CMK (cell line): ENCODE measurements at places on chromosomes 1 and 21.

DNA sequence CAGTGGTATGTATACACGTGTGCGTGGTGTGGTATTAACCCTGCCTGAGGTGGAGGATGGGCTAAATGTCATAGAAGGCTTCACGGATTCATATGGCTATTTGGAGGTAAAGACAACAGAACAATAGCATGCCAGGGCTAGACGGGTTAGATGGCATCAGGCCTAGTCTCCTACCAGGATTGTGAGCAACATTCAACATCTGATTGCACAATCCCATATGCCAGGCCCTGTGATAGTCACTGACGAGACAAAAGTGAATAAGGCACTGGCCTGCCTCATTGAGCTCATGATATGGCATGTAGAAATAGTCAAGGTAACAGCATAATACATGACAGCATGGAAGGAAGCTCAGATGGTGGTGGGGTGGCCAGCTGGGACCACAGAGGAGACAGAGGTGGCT lies 167.1 kb upstream of the BEND5 start:
- no peak for DNase-seq

DNA sequence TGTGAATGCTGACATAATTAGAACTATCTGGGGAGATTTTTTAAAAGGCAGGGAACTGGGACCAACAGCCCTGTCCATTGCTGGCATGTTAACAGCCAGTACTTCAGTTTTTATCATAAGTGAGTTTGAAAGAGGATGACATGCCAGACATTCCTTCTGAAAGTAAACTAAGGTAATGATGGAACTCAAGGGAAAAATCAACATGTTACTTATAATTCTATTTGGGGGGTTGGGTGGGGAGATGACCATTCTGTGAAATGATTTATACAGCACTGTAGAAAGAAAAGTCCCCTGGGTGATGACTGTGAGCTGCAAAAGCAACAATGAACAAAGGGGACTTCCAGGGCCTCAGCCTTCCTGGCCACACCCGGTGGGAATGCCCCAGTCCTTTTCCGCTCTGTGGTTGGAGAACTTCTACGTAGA lies 5.4 kb upstream of the LAMC2 start:
- DNase-seq, result no peak

DNA sequence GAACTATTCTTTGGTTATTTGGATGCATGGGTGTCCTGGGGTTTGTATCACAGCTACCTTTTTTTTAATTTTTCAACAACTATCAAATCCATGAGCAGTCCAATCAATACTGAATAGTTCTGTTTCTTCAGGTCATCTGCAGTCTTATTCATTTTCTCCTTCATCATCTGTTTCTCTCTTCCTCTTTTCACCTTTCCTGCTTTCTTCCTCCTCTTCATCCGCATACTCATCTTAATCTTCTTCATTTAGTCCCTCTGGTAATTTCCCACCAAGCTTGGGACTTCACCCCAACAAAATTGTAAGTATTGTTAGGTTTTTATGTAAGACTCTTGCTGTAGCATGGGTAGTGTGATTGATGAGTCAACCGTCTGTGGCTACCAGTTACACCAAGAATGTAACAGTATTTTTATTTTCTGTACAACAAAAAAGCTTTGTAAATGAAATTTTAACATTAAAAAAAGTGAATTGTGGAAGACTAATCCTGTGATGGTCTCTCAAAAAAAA lies 184.1 kb upstream of the RNPC3 start:
- DNase-seq, result no peak

- DNase-seq, result no peak
Observed at GRCh38 chr1:112729909-112730308, 14.8 kb upstream of the PPM1J start.

- DNase-seq, result no peak
Observed at GRCh38 chr1:227734546-227734855, 601 bp downstream of the JMJD4 start.

- no peak for DNase-seq
Observed at GRCh38 chr1:4699376-4700301, 45.2 kb downstream of the AJAP1 start.

GRCh38 chr1:201982082-201982622 lies 296 bp upstream of the RNPEP start:
- no peak for DNase-seq

- no peak for DNase-seq
Observed at GRCh38 chr1:109056064-109056463, 14.2 kb upstream of the WDR47 start.

DNA sequence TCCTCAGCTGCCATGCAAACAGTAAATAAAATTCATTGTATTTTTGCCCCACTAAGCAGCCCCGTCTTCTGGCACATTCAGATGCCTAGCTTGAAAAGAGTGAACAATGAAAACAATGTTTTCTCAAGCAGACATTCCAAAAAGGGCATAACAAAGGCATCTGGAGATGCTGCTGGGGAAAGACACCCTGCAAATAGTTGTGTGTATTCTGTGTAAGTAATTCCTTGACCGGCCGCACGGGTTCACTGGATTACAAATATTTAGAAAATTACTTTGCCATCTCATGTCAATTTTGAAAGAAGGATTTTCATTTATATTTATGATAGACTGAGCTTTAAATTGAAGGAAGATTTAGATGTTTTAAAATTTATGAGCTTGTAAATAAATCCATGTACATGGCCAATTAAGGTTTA lies 142.2 kb downstream of the SLC45A1 start:
- DNase-seq, result no peak

- no peak for DNase-seq
Observed at GRCh38 chr1:22731924-22732720, 21.5 kb downstream of the EPHB2 start.

- DNase-seq, result no peak
Observed at GRCh38 chr21:34187935-34188334, 114.6 kb downstream of the MRPS6 start.

- no peak for DNase-seq
Observed at GRCh38 chr21:17388226-17388625, 124.6 kb upstream of the CXADR start.

DNA sequence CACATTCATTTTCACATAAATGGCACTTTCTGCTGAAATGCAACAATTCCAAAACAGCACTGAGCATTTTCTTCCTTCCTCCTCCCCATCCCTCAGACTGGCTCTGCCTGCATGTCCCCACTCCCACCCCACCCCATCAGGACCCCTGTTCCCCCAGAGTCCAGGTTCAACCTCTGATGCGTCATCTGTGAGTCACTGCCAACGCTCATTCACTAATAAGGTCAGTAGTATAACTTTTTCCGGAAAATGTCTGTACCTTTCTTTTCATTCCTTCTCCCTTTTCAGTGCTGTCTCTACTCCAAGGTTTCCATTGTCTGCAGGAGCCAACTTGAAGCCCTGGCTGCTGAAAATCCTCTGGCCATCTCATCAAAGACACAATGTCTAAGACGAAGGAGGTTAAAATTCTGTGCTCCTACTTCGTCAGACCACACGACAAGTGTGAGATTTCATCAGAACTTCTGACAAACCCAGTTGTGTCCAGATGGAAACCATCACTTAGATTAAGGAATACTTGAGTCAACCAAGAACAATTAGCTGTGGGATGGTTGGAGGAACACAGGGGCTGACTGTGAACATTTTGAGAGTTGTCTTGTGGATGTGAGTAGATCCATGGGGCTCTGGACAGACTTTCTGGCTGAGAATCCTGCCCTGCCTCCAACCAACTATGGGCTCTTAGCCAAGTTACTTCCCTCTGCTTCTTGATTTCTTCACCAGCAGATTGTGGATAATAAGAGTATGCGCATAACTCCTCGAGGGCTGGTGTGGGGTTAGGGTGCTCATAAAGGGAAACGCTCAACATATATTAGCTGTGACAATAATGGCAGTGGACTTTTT lies 35.6 kb upstream of the UTS2 start:
- no peak for DNase-seq

DNA sequence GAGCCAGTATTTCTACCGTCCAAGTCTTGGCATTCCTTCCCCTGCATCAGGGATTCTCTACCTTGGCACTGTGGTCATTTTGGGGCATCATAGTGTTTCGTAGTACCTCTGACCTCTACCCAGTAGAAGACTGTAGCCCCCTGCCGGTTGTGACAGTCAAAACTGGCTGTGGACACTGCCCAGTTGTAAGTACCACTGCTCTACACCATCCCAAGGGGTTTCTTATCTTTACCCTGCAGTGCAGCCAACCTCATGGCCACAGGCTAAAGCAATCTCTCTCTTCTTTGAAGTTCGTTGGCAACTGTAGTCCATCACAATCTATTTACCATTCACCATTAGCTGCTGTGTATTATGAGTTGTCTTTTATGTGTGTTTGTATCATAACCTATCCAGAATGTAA lies 29.3 kb upstream of the ERO1B start:
- peak; percentile 35 for DNase-seq

DNA sequence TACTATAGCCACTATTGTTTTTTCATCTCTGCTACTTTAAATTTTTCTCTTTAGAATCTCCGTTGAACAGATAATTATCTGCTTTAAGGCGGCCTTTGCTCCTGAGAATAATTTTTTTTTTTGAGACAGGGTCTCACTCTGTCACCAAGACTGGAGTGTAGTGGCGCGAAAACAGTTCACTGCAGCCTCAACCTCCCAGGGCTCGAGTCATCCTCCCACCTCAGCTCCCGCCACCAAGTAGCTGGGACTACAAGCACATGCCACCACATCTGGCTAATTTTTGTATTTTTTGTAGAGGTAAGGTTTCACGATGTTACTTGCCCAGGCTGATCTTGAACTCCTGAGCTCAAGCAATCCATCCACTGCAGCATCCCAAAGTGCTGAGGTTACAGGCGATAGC lies 28.6 kb downstream of the TRIT1 start:
- DNase-seq, result no peak
